ENCODE measurements at places on chromosomes 13 and 19.
A peak's percentile ranks its signal among the peaks of the same experiment; 100 is the strongest.

GRCh38 chr19:55116232-55116858 is 1.1 kb downstream of the PPP1R12C start:
- DNase-seq = peak; percentile 22

GRCh38 chr19:4009990-4010807 is 2.7 kb downstream of the PIAS4 start:
- no peak for DNase-seq

GRCh38 chr19:29067831-29068230 is 145.1 kb downstream of the UQCRFS1 start:
- DNase-seq = no peak

DNA sequence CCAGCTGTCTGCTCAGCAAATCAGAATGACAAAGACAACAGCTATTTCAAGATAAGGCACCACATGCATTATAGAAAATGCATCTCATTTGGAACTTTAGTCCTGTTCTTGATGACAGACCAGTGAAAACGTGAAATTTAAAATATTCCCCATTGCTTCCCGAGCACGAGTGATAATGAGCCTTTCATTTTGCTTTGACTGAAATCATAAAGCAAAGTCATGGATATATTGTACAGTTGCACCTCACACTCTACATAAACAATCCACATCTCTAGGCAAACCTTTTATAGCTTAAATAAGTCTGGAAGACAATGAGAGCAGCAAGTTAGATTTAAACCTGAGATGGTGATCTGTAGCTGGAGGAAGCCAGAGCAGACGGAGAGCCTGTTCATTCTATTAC is 79.1 kb downstream of the FAM216B start:
- no peak for DNase-seq

- no peak for DNase-seq
Measured at GRCh38 chr19:16376241-16376640, 51.6 kb downstream of the KLF2 start.

DNA sequence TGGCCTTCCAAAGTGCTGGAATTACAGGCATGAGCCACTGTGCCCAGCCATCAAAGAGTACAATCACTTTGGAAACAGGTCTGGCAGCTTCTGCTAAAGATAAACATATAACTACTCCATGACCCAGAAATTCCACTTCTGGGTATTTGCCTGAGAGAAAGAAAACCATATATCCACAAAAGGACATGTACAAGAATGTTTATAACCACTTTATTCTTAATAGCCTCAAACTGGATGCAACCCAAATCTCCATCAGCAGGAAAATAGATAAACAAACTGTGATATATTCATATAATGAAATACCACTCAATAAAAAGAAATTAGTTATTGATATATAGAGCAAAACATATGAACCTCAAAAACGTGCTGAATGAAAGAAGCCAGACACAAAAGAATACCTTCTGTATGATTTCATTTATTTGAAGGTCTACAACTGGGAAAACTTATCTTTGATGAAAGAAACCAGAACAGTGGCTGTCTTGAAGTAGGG is 40.5 kb downstream of the TEX26 start:
- no peak for DNase-seq

DNA sequence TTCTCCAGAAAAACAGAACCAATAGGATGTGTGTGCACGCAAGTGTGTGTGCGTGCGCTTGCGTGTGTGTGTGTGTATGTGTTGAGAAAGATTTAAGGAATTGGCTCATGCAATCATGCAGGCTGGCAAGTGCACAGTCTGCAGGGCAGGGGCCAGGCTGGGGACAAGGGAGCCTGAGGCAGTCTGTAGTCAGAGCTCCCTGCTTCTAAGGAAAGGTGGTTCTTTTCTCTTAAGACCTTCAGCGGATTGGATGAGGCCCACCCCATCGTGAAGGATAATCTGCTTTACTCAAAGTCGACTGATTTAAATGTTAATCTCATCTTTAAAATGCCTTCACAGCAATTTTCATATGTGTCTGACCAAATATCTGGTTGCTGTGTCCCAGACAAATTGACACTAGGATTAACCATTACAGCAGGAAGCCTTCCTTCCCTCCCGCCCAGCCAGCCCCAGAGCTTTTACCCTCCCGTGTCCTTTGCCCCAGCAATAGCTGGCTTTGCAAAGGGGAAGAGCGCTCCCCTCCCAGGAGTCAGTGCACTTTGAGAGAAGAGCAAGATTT is 15.0 kb upstream of the NAXD start:
- DNase-seq = no peak

- DNase-seq = no peak
Measured at GRCh38 chr13:97385854-97386253, 48.1 kb upstream of the RAP2A start.

GRCh38 chr19:49117677-49118564 is 1.0 kb downstream of the C19orf73 start:
- no peak for DNase-seq

DNA sequence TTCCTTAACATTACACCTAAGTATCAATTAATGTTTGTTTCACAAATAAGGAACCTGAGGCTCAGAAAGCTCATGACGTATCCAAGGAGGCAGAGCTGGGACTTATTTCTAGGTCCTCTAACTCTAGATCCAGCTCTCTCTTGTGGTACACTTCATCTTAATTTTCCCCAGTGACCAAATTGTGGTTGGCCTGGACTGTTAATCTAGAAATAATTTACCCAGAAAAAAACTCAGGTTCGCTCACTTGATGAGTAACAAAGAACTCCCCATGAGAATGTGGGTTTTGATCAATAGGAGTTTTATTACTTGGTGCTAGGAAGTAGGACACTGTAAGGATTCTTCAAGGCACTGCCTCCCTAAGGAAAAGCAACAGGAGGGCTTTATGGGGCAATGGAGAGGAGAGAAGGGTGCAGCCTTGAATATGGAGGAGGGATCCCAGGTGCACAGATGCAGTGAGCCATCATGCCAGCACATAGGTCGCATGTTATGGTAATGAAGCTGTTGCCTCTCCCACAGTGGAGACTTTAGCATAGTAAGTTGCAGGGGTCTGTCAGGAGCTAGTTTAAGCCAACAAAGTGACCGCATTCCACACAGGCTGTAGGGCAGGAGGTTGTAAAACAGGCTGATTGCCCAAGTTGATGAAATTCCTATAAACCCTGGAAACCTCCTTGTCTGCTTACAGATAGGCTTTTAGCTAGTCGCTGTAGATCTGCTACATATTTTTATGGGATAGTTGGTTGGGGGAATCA is 14.7 kb downstream of the RAP2A start:
- no peak for DNase-seq

Data from stimulated activated CD8-positive, alpha-beta memory T cell treated with anti-CD3 and anti-CD28 coated beads, Interleukin-12 subunit alpha, Interleukin-12 subunit beta, amount 100 ng/mL, for 4 hours (primary cell).